ENCODE measurements at places on chromosomes 2 and 18.
A peak's percentile ranks its signal among the peaks of the same experiment; 100 is the strongest.

DNA sequence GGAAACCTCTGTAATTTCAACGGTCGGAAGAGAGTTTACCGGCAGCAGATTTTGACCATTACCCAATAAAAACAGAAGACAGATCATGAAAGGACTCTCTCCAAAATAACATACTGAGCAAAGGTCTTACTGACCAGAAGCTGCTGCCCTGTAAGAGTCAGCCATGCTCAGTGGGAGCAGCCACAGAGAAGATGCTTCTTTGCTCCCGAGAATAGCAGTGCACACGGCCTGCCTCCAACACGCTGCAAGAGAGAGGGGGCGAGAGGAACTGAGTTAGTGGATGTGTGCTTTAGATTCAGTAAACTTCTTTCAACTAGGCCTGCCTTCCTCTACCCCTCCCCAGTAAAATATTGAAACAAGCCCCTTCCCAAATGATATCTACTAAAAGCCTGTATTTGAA is 103.7 kb downstream of the NCK2 start:
- DNase-seq: no peak

GRCh38 chr18:55318951-55319441 is 269.0 kb downstream of the TCF4 start:
- no peak for DNase-seq

DNA sequence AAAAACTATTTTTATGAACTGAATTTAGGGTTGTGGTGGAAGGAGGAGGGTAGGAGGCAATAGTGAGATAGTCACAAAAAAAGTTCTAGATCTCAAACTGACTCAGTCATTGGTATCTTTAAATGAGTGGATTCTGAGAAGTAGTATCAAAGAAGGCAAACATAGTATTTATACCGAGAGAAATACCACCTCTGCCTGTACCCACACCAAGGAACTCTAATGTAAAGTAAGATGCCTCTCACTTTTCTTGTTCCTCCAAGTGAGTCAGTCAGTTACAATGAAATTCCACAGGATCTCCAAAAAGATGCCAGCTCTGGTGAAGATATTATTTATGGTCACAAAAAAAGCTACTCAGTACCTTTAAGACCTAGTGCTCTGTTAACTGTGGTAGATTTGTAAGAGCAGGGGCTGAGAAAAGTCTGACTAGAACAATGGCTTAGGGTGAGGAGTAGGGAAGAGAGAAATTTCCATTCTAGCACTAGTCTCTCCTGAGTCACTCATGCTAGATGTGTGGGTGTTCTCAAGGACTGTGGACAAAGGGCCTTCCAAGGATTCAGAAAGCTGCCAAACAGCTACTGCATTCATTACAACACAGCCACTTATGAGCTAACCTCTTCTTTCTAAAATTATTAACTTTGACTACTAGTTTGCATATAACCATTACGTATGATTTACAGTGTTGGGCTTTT is 36.3 kb downstream of the YWHAQ start:
- DNase-seq: peak; percentile 83

- no peak for DNase-seq
These were observed 317.2 kb upstream of the ID2 start for GRCh38 chr2:8364668-8365067.

DNA sequence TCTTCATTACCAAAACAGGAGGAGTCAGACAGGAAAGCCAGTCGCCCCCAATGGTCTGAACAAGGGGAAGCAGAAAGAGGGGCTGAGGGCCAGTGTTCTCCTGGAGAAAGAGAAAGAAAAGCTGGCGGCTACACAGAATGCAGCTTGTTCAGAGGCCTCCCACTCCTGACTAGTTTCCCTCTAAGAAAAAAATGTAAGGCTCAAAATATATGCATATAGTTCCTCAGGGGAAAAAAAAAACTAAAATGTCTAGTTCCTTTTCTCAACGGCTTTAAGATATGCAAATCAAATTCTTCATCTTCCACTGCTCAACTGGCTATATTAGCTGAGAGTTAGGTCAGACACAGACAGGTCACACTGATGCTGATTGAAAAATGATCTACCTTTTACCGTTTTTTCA is 18.6 kb downstream of the MBOAT2 start:
- no peak for DNase-seq

DNA sequence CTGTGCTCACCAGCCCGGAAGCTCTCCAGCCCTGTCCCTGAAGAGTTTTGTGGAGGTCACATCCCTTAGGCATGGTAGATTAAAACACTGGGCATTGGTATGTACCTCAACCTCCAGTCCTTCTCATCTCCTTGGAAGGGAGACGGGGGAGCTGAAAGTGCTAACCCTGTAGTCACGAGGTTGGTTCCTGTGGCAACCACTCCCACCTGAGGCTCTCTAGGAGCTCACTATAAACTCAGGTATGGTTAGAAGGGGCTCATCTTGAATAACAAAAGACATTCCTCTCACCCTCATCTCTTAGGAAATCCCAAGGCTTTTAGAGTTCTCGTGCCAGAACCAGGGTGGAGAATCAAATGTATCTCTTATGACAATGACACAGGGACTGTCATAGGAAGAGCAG is 43.0 kb upstream of the MGAT4A start:
- no peak for DNase-seq

- no peak for DNase-seq
These were observed 53.1 kb downstream of the LRRTM4 start for GRCh38 chr2:77469106-77469505.

GRCh38 chr2:60979231-60979630 is 38.3 kb upstream of the PEX13 start:
- DNase-seq: no peak

GRCh38 chr2:16280081-16280480 is 339.7 kb downstream of the MYCN start:
- no peak for DNase-seq

DNA sequence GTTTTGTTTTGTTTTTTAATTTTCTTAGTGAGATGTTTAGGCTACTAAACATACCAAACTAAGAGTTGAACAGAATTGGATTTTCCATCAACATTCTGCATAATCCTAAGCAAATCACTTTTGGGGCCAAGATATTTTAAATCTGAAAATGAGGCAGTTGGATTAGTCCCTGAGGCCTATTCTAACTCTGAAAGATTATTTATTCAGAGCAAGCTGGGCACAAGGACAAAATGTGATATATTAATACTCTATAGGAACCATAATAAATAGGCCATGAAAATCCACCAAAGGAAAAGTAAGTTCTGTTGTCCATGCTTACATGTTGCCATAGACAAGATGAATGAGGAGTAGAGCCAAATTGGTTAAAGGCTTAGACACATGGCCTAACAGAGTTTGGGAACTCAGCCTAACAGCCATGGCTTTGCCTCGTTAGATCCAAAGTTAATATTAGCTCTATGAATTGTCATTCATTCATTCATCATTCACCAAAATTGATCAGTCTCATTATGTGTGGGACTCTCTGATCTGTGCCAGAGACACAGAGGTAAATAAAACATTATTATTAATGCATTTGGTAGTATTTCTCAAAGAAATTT is 183.5 kb downstream of the SCG2 start:
- DNase-seq: no peak

DNA sequence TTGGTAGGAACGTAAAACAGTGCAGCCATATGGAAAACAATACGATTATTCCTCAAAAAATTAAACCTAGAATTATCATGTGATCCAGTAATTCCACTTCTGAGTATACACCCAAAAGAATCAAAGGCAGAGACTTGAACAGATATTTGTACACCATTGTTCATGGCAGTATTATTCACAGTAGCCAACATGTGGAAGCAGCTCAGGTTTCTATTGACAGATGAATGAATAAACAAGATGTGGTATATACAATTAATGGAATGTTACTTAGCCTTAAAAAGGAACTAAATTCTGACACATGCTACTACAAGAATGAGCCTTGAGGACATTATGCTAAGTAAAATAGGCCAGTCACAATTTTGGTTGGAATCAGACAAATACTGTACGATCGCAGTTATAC is 14.2 kb upstream of the RTTN start:
- DNase-seq: no peak

DNA sequence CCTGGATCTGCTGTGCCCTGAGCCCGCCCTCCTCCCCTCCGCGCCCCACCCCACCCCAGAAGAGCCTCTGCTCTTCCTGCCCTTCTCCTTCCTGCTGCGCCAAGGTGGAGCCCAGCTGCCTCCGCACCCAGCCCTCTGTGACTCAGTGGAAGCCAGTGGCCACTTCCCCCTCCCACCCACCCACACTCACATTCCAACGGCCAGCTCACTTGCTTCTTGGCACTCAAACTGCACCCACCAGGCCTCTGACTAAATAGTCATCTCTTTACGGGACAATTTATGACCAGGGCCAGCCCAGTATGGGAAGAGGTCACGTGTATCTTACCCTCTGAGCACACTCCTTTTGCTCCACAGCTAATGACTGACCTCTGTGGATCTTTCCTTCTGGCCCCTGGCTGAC is 150.4 kb upstream of the SLC1A4 start:
- DNase-seq: peak; percentile 78

GRCh38 chr2:113158884-113159553 is 14.8 kb upstream of the PSD4 start:
- DNase-seq: no peak

DNA sequence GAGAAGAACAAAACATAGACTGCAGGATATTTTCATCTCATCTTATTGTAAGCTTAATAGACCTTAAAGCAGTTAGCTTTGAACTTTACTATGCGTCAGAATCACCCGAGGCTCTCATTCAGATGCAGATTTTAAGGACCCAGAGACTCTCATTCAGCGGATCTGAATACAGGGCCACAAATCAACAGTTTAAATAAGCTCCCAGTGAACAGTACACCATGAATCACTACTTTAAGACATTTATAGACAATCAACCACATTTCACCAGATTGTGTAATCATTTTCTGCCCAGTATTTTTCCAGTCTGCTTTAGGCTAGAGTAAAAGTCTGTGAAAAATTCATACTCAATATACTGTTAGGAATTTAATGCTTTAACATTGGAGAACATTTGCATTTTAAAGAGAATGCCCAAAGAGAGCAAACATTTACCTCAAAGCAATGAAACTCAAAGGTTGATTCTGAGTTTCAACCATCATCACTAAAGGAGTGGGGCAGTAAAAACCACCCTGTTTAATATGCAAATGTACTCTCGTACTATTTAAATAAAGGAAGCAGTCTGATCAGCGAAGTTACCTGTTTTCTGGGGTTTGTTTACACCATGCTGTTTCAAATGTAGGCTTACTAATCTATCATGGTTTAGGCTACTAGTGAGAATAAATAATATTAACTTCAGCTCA is 11.0 kb upstream of the ALPK2 start:
- DNase-seq: peak; percentile 11

DNA sequence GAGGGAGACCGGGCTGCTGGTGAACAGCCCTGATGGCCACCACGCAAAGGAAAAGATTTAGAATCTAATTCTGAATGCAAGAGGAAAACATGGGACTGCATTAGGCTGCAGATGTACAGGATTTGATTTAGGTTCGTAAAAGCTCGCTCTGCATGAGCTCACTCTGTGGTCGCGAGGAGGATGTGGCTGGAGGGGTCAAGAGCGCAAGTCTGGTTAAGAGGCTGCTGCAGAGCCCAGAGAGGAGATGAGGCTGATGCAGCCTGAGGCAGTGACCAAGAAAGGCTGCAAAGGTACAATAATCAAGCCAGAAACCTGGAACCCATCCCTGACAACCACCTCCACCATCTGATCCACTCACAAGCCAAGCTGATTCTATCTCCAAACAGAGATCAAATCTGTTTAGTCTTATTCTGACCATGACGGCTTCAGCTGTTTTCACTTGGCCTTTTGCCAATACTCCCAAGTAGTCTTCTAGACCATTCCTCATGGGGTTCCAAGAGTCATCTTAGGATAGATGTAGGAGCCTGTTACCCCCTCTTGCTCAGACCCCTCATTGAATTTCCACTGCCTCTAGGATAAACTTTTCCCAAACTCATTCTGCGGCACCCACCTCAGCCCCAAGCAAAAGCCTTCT is 58.9 kb upstream of the ARL4C start:
- DNase-seq: peak; percentile 81

DNA sequence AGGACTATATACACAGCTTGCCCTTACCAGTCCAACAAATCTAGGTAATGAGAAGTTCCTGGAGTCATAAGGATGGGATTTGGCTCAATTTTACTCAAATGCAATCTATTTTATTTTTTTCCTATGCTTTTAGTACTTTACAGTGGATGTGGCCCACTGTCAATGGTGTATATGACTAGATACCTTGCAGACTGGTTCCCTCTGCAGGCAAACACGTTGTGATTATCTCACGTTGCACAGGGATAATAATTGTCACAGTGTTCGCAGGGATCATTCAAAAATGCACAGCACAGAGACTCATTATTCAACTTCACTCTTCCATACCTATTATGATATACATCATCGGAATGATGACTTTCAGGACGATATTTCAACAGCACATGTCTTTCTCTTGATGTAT is 359.7 kb downstream of the MBD2 start:
- DNase-seq: peak; percentile 3

DNA sequence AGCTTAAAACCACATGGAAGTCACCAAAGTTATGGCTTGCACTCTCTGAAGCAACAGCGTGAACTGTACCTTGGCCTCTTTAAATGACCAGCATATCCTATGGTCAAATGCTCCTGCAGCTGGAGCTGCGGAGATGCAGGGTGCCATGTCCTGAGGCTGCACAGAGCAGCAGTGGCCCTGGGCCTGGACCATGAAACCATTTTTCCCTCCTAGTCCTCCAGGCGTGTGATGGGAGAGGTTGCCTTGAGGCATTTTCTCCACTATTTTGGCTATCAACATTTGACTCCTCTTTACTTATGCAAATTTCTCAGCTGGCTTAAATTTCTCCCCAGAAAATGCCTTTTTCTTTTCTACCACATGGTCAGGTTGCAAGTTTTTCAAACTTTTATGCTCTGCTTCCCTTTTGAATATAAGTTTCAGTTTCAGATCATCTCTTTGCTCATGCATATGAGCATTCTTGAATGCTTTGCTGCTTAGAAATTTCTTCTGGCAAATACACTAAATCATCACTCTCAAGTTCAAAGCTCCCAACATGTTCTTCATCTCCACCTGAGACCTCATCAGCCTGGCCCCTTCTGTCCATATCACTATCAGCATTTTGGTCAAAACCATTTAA is 82.9 kb upstream of the TMEFF2 start:
- no peak for DNase-seq

- no peak for DNase-seq
These were observed 16.2 kb upstream of the BCL11A start for GRCh38 chr2:60569680-60570111.

DNA sequence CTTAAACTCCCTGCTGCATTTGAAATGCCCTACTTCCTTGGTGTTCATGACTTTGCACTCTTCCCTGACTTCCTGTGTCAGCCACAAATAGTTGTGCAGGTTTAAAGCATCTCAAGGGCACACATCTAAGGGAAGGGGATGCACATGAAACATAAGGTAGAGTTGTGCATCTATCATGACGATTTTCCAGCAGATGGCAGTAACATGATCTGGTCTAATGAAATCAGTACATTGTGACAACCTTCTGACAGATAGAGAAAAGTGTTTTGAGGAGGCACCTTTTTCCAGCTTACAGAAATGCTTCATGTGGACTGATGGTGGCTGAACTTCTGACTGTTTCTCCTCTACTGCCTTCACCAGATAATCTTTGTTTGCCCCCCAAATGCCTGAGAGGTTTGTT is 238.9 kb downstream of the XIRP2 start:
- DNase-seq: peak; percentile 44

GRCh38 chr2:236157366-236157765 is 10.8 kb downstream of the GBX2 start:
- DNase-seq: no peak
